ENCODE measurements at places on chromosomes 5 and 9.

GRCh38 chr9:116494815-116495634, 192.1 kb upstream of the TRIM32 start:
- no peak for ATAC-seq

DNA sequence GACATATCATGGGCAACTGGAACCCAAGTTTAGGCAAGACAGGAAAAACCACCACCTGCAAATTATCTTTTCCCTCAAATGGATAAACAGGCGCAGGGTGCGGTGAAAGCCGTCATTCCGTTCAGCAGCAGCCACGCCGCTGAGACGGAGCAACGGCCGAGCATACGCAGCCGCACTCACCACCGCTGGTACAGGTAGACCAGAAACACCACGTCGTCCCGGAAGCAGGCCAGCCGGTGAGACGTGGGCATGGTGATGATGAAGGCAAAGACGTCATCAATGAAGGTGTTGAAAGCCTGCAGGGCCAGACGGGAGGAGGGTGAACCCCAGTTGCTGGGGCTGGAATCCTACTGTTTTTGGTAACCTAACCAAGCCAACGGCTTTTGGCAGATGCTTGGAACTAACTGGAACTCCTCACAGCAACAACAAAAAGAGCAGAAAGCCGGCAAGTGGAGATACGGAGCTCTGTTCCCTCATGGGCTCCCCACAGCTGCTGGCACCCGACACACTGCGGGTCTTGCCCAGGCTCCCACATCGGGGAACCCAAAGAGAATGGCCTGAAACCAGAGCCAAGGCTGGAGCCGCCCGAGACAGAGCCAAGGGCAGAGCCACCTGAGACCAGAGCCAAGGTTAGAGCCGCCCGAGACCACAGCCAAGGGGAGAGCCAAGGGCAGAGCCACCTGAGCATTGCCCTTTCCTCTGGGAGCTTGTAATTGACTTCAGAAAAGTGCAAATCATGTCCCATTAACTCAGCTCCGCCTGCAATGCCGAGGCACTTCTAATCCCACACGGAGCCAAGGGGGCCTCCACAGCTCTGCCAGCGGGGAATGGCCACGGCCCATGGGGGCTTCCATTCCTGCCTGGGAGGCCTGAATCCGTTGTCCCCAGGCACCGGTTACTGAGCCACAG, 24.2 kb downstream of the CLPTM1L start:
- ATAC-seq = no peak

DNA sequence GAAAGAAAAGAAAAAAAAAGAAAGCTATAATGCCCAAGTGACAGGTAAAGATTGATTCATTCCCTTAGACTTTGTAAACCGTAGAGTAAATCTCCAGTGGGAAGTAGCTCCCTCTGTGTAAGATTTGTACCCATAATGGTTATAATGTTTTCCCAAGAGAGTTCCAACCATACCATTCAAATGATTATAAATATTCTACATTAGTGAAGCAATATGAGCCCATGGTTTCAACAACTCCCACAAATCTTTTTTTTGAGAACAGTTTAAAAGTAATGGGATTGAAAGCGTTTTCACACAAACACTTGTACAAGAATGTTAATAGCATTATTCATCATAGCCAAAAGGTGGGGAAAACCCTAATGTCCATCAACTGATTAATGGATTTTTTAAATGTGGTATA, 58.0 kb downstream of the GRAMD2B start:
- no peak for ATAC-seq

- ATAC-seq = no peak
Observed at GRCh38 chr5:68748101-68748500, 345.7 kb upstream of the SLC30A5 start.

GRCh38 chr5:172855597-172856292, 21.7 kb downstream of the ERGIC1 start:
- no peak for ATAC-seq

DNA sequence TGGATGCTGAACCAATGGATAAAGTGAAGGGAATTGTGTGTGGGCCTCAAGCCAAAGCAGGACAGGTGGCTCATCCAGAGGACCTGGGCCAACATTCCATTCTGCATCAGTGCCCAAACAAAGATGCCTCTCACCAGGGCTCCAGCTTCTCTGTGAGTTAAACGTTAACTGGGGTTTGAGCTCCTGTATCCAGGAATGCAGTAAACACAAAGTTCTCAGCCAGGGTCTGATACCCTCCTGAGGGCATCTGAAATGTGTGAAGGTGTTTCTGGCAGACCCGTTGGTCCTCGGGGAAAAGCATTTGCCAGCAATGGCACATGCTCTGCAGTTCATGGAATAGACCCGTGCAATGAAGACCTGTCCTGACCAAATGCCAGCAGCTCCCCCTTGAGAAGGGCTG, 33.9 kb upstream of the AOPEP start:
- no peak for ATAC-seq

DNA sequence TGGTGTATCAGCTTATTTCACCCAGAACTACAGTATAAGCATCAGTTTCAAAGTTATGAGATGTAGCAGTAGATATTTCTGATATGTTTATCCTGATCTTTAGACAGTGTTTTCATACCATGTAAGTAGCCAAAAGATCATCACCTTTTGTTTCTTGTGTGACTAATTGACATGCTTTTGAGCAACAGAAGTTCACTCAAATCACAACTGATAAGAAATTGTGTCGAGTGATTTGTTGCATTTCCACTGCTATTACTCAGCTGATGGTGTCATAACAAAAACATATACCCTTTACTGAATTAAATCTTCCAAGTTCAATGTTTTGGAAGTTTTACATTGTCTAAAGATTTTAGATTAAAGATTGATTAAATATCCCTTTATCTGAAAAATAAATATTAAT, 324.5 kb downstream of the TUSC1 start:
- ATAC-seq = no peak

- no peak for ATAC-seq
Observed at GRCh38 chr9:35342221-35342958, 147.5 kb upstream of the RUSC2 start.

DNA sequence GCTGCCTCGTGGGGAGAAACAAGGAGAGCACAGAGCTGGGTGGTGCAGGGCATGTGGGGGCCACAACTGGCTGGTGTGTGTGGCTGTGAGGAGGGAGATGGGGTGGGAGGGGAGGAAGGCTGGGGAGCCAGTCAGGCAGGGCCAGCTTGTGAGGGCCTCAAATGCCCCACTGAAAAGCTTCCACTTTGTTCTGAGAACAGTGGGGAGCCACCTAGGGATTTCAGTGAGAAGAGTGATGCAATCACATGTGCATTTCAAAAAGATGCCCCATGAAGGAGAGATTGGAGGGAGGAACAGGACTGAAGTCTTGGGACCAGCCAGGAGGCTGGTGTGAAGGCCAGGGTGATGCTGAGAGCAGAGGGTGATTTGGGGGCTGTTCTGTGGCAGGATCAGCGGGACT, 1.3 kb downstream of the OR13J1 start:
- no peak for ATAC-seq

GRCh38 chr5:141757402-141757801, 75.4 kb upstream of the ARAP3 start:
- ATAC-seq = no peak

DNA sequence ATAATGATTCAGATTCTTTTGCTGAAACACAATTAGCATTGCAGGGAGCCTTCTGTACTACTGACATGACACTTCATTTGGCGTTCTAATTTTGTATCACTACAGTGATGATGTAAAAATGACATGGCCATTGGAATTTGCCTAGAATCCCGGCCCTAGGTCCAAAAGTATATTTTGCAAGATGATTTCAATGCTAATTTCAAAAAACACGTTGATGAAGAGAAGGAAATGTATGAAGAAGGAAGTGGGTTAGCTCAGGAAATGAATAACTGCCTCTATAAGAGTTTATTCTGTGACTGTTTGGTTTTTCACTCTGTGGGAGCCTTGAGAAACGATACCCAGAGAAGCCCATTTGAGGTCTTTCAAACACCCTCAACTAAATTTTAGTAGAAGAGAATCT, 59.3 kb downstream of the OSTF1 start:
- ATAC-seq = no peak

DNA sequence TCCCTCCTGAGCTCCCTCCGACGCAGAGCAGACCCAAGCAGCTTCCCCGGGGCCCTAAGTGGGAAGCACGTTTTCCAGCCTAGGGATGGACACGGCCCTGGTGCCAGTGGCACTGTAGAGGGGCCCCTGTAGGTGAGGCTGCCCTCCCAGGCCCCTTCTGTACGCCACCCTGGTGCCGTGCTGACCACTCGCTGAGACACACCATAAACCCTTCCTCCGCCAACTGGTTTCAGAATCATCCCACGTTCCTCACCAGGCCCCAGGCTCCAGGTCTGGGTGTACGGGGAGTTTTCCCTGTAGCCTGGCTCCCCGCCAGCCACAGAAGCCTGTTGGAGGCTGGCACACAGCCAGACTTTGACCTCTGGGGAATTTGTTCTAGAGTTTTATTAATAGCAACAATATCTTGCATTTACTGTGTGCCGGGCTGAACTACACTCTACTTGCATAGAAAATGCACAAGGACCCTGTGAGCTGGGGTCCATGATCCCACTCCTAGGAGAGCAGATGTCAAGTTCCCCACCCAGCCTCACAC, 18.2 kb upstream of the WDR38 start:
- ATAC-seq = no peak

DNA sequence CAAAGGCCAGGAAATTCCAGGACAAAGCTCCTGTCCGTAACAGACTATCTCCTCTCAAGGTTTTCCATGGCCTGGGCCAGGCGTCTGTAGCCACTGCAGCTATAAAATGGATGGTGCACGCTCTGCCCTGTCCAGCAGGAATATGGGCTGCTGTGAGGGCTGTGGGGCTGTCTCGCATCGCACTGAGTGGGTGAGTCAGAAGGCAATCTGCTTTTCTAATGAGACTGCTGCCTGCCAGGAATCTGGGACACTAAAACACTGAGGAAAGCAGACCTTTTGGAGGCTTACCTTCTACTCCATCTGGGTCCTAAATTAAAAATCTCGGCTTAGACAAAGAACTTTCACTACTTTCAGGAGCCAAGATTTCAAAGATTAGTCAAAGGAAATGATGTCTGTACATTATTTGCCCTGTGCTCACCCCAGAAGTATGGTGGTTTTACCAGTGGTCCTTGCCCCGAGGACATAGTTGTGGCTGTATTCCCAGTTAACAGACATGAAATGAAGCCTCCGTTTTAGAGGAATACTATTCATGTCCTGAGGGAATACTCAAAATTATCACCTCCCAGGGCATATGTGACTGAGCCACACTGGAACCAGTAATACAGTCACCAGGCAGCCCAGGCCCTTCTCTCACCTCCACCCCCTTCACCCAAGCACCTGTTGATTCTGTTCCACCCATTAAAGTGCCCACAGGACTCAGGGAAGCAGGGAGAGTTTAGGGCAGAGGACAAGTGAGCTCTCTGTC, 56.4 kb downstream of the PFDN1 start:
- ATAC-seq = no peak

DNA sequence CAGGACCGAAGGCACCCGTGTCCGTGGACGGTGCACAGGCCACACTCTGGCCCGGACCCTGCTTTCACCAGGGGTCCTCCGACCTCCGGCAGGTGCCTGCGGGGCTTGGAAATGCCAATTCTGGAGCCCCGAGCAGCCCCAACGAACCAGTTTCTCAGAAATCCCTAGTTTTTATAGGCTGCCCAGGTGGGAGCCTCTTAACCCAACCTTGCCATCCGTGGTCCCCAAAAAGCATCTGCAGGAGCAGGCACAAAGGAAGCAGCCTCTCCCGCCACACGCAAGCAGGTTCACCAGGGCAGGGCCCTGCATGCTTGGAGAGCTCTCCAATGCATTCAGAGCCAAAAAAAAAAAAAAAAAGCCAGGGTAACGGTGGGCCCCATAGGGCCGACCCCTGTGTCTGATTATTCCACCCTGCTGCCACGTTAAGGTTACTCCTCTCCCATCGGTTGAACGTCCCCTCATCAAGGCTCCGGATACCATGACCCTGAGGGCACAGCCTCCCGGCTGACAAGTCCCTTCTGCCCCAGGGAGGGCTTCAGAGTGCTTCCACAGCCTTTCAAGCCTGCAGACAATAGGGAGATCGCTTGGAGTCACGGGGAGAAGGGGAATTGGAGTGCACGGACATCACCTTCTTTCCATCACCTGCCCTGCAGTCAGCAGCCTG, 796 bp upstream of the TPRN start:
- no peak for ATAC-seq

DNA sequence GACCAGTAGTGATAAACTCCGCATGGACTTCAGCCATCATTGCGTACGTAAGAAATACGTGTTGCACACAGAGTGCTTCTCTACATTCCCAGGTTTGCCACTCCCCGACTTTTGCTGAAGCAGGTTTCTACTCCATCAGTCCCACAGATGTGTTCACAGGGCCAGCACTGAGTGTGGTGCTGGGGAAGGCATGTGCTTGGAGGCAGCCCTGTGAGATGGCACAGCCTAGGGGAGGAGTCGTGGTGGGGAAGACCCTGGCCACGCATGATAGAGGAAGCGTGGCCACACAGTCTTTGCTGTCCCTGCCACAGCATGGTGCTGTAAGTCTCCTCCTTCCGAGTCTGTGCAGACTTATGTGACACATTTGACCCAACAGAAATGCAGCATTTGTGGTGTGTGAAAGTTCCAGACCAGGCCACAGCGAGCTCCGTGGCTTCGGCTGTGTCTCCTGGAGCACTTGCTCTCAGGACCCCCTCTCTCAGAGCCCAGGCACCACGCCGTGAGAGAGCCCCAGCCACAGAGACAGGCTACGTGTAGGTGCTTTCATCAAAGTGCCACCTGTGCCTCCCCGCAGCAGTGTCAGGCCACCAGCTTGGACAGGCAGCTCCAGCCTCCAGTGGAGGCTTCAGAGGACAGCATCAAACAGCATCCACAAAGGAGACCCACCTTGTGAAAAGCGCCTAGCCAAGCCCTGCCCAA, 197.8 kb downstream of the AUH start:
- ATAC-seq = peak; percentile 93

GRCh38 chr9:107793541-107793940, 304.0 kb upstream of the KLF4 start:
- ATAC-seq = no peak

- no peak for ATAC-seq
Observed at GRCh38 chr5:166671811-166672210, 1619.6 kb upstream of the WWC1 start.

DNA sequence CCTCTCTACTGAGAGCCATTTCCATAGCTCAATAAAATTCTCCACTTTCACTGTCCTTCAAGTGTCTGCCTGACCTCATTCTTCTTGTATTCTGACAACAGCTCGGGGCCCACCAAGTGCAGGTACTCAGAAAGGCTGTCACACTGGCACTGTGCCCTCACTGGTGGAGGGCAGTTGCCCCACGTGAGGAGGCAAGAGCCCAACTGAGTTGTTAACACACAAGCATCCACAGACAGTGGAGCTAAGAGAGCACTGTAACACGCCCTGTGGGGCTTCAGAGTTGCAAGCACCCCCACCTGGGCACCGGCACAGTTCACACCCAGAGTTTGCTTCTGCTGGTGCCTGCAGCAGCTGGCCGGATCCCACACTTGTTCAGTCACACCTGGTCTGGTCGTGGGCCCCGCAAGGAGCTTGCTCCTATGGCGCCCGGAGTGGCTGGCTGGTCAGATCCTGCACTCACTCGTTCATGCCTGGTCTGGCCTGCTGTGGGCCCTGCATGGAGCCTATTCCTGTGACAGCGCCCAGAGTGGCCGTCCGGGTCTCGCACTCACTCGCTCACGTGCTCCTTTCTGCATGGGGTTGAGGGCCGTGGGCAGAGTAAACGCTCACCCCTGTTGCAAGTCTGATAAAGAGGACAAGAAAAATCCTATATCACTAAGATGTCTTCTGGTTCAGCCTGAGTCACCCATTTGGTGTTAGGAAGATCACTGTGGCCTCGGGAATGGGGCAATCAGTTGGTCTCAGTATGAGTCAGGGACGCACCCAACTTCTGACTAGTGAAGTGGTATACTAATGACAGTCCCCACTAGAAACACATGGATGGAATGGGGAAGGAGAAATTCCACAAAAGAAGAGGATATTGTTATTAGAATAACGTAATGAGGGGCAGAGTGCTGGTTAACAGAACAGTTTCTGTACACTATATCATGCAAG, 87.0 kb upstream of the CCNH start:
- ATAC-seq = peak; percentile 39

Data from stimulated activated memory B cell treated with anti-CD40 and anti-IgM and Interleukin-4, amounts not matched to agents 10 μg/mL and 1 μg/mL and 100 μg/mL, for 72 hours (primary cell).